ENCODE measurements at places on chromosomes 4 and X. TPM values are rescaled to one million over a fixed set of nuclear protein-coding genes. Genes with fewer than 3 reads are reported as not detected.

- DNase-seq = no peak
- no peaks in the 10 kb centered on the region for H3K36me3 ChIP-seq
- no peaks in the 10 kb centered on the region for H3K27me3 ChIP-seq
- no peak overlapping the region for H3K4me3 ChIP-seq
- no peak overlapping the region for H3K27ac ChIP-seq
Observed at GRCh38 chr4:126318376-126318775, 1003.6 kb downstream of the FAT4 start.

DNA sequence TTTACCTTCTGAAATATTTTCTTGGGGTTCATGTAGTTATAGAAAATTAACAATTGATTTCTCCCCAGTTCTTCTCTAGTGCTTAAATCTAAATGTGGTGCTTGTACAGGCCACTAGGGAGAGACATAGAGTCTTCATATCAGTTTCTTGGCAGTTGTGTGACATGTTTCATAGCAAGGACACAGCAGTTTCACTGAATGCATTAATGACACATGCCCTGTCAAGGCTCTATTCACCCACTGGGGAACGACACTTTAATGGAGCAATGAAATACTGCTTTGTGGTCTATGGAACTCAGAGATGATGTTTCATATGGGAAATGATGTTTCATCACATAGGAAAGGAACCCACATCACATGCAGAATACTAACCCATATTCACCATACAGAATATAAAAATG, 2.8 kb downstream of the VEGFC start:
- H3K27me3 ChIP-seq = no peaks in the 10 kb centered on the region
- no peak for DNase-seq
- no peaks in the 10 kb centered on the region for H3K36me3 ChIP-seq
- no peak overlapping the region for H3K4me3 ChIP-seq
- no peak overlapping the region for H3K27ac ChIP-seq
- H3K4me1 ChIP-seq = peaks cover 3% of the 10 kb centered on the region

DNA sequence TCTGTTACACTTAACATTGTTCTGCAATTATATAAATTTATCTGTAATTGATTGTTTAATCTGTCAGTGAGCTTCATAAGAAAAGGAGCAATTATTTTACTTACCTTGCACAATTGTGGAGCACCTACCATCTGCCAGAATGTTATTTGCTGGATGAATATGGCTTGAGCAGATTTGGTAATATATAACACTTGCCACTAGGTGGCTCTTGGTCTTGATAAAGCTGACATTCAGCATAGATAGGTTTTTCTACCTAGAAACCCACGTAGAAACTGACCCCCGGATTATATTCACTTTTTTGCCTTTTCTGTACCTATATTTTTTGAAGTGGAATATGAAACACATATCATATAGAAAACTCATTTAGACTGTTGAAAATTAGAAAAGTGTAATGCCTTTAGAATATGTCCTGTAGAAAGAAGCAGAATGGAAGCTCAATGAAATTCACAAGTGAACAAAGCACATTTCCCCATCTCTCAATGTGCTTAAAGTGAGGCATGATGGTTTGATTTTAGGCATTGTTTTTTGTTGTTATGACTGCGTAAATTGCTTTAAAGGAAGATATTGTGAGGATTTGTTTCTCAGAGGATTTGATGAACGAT, 9.5 kb downstream of the RBPJ start:
- peaks cover 4% of the 10 kb centered on the region for H3K4me1 ChIP-seq
- no peaks in the 10 kb centered on the region for H3K36me3 ChIP-seq
- no peak overlapping the region for H3K4me3 ChIP-seq
- DNase-seq = no peak

Gene FAM47A
- not detected for total RNA-seq

Gene OTC
- total RNA-seq = not detected

All from ovary (tissue), 10 donors.